ENCODE measurements at places on chromosomes 13 and 19.
A peak's percentile ranks its signal among the peaks of the same experiment; 100 is the strongest.

DNA sequence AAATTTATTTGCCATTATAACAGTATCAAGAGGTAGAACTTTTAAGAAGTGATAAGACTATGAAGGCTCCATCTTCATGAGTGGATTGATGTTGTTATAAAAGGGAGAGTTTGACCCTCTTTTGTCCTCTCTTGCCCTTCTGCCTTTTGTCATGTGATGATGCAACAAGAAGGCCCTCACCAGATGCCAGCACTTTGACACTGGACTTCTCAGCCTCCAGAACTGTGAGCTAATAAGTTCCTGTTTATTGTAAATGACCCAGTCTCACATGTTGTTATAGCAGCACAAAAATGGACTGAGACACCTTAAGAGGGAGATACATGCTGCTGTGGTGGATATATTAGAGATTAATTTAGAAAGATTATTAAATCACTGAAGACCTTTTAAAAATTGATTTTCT lies 71.6 kb downstream of the SPRYD7 start:
- no peak for DNase-seq

GRCh38 chr19:48630296-48631063 lies 6.7 kb downstream of the DBP start:
- DNase-seq = no peak

- no peak for DNase-seq
These were observed 21.0 kb upstream of the DPP9 start for GRCh38 chr19:4744451-4745174.

DNA sequence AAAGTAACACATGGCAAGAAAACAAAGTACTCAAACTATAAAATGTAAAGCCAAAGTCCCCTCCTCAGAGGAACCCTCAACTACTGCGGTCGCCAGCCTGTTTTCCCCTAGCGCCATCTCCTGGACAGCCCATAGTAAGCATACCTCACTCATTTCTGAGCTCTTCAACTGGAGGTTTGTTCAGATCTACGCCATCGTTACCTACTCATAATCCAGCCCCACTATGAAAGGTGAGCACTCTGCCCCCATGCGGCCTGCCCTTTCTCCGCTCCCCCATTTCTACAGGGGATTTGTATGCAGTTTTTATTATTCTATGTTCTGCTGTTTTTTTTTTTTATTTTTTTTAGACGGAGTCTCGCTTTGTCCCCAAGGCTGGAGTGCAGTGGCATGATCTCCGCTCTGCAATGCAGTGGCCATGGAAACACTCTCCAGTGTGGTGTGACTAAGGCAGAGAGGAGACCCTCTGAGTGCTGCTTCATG lies 26.2 kb downstream of the OPA3 start:
- DNase-seq = peak; percentile 33

DNA sequence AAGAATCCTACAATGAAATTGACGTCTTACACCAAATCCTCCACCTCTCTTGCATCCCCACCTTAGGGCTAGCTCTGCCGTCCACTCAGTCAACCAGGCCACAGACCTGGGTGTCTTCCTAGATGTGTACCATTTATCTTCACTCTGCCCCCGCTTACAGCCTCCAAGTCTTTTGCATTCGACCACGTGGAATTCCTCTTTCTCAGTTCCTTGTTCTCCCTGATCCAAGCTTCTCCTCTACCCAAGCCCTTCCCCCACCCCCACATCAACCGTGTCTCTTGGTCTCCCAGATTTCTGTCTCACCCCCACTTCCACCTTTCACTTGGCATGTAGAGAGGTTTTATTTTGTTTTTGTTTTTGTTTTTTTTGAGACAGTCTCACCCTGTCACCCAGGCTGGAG lies 1.2 kb upstream of the DMWD start:
- DNase-seq = no peak

GRCh38 chr13:33132644-33133440 lies 116.6 kb downstream of the KL start:
- DNase-seq = no peak

- DNase-seq = peak; percentile 91
These were observed 109.5 kb downstream of the KCNRG start for GRCh38 chr13:50124536-50125303.

GRCh38 chr19:48171710-48172109 lies 1.2 kb downstream of the ZSWIM9 start:
- DNase-seq = no peak

GRCh38 chr13:51995677-51996551 lies 15.3 kb downstream of the ATP7B start:
- DNase-seq = no peak

GRCh38 chr13:35712907-35713761 lies 236.6 kb upstream of the MAB21L1 start:
- no peak for DNase-seq

- no peak for DNase-seq
These were observed 21.4 kb downstream of the ACER1 start for GRCh38 chr19:6312018-6312417.

DNA sequence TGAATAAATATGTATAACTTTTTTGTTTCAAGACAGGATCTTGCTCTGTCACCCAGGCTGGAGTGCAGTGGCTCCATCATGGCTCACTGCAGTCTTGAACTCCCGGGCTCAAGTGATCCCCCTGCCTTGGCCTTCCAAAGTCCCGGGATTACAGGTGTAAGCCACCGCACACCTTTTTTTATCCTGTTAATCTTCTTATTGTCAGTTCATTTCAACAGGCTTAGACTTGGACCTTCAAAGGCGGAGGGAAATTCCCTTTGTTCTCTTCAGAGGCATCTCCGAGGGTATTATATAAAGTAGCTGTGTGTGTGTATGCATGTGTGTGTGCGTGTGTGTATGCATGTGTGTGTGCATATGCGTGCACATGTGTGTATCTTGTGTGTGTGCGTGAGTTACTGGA lies 35.0 kb downstream of the SUGP2 start:
- no peak for DNase-seq

- DNase-seq = no peak
These were observed 379.4 kb upstream of the DACH1 start for GRCh38 chr13:72246396-72246795.

DNA sequence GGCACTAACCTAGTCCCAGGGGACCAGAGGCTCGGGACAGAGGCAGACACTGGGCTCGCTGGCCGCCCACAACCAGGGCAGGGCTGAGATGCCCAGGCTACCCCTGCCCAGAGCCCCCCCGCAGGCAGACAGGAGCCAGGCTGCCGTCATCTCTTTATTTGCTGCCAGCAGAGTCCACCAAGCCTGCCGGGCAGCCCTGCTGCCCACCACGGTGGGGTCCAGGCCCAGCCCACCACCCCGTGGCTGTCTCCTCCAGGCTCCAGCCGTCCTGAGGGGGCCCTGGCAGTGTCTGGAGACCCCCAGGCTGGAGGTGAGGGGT lies 5.0 kb downstream of the TEKTIP1 start:
- DNase-seq = no peak

GRCh38 chr19:35291916-35292315 lies at the start of gene MAG:
MAG (plus strand) TSS chr19:35292161; CDS start chr19:35295409, 3,248 bp downstream.
- no peak for DNase-seq

- DNase-seq = peak; percentile 82
These were observed 83.9 kb downstream of the GNG7 start for GRCh38 chr19:2618611-2619010.

DNA sequence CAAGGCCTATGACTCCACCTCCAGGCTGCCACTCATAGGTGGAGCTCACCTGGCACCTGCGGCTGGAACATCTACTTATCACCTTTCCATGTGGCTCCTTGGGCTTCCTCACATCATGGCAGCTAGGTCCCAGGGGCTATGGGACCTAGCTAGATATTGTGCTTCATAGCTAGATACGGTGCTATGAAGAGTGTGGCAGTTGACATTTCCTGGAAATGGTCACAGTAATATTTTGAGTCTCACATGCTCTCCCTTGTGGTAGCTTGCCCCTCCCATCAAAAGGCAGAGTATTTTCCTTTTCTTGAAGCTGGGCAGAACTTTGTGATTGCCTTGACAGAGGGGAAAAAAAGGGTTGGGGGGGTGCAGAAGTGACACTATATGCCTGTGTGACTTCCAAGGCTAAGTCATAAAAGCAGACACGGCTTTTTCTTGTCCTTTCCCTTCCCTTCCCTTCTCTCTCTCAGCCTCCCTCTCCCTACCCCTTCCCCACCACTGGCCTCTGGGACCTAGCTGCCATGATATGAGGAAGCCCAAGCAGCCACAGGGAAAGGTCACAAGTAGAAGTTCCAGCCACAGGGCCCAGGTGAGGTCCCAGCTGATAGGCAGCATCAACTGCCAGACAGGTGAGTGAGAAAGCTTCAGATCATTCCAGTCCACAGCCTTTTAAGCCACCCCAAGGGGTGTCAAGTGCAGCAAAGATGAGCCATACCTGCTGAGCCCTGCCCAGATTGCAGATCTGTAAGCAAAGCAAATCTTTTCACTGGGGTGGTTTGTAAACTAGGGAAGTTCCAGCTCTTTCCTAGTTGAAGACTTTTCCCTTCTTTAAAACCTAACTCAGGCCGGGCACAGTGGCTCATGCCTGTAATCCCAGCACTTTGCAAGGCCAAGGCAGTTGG lies 6.9 kb upstream of the HIF3A start:
- no peak for DNase-seq

DNA sequence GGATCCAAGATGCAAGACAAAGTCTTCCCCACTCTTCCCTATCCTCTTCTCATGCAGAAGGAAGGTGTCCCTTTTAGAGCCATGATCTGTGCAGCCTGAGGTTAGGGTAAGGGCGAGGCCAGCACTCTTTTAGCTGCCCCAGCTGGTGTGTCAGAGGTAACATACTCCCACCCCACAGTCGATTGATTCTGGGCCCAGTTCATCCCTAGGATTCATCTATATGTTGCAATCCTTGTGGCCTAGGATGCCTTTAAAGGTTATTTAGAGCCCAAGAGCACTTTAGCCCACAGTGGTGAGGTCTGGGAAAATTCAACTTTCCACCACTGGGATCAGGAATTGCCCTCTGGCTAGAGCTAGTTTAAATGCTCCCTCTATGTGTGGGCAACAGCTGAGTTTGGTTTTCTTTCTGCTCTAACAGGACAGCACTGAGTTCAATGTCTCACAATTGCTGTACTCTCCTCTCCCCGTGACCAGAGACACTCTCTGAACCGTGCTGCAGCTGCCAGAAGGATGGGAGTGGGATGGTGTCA lies 201.3 kb upstream of the SERP2 start:
- DNase-seq = no peak

DNA sequence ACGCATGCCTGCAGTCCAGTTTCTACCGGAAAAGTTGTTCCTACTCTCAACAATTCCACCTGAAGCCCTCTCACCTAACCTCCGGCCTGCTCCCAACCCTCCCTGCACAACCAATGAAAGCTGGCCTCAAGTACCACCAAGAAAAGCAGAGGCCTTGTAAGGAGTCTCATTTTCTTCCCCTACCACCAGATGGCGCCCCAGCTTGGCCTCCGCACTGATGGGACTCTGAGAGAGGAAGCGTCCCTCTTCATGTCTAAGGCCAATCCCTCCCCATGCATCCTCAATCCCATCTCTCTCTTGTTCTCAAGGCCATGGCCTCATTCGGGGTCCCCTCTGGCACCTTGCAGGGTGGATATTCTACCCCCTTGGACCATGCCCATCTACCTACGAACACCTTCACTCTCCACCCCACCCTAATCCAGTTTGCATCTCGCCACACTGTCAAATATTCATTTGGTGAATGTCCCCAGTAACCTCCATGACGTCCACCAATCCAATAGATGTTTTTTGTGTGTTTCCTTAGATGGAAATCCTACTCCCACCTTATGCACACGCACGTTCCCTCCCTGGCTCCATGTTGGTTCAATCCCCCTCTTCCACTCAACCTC lies 412.8 kb downstream of the ZNF536 start:
- peak; percentile 53 for DNase-seq

DNA sequence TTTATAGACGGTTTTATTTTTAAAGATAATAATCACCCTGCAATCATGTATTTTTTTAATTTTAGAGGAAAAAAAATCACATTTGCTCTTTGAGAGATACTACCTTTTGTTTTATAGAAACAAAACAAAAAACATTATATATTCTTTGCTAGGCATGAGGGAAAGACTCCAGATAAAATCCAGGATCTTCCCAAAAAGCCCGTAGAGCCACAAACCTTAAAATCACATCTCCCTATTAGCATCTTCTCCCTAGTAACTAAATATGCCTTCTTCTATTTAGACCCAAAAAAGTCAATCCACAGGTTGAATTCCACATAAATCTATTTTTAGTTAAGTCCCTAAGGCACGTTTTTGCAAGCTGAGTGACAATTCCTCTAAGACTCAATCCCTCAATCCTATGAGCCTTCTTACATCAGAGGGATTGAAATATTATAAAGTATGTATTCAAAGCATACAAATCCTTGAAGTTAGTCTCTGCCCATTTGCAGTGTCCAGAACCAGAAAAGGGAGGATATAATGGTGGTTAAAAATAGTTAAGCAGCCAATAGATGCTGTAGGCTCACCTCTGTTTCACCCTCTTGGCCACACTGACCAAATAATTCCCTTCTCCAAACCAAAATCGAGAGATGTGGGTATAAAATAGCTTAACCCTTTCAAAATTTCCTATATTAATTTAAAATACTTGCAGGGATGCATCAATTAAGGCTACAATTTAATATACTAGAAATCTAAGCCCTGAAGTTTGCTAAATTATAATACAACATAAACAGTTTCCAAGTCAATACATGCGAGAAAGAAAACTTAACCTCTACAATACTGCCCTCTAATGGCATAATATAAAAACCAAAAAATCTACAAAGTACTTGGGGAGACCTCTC lies 64.0 kb downstream of the SERP2 start:
- DNase-seq = no peak

GRCh38 chr19:11887611-11888531 lies at the start of gene ZNF69:
ZNF69 (plus strand) TSS chr19:11887782; CDS start chr19:11887924, 142 bp downstream.
- DNase-seq = peak; percentile 63

GRCh38 chr13:99908140-99908803 lies 63.3 kb downstream of the ZIC5 start:
- DNase-seq = no peak

- peak; percentile 47 for DNase-seq
These were observed 1.8 kb downstream of the LONP1 start for GRCh38 chr19:5718037-5718578.

DNA sequence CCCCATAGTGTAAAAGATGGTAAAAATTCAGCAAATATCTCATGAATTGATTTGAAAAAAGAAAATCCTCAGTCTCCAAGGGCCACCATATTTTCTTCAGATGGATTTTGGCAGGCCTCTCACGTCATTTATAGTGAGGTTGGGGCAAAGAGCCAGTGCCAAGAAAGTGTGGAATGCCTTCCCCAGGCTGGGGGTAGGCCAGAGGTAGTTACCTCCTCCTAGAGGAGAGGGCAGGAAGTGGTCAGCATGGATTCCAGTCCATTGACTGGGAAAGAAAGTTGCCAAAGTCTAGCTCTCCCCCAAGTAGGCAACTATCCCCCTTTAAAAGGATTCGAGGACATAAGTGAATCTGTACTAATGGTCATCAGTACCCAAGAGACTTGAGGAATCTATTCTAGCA lies 68.4 kb upstream of the KCTD4 start:
- no peak for DNase-seq

DNA sequence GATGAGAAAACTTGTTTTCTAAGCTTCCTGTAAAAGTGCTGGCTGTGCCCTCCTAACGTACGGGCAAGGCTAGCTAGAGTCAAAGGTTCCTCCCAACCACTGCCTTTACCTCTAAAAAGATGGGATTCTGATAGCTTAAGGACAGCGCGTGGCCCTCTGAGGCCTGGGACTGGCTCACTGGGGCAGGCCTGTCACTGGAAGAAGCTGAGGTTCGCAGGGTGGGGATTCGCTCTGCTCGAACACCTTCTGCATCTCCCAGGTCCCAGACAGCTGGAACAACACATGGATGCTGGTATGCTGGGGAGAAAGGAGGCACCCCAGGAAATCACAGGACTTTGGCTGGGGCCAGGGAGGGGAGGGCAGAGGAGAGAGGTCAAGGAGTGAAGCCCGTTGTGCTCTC lies 53.1 kb downstream of the CRYL1 start:
- no peak for DNase-seq
